SIG-M5 (cell line): ENCODE measurements at places on chromosomes 13 and 19.

DNA sequence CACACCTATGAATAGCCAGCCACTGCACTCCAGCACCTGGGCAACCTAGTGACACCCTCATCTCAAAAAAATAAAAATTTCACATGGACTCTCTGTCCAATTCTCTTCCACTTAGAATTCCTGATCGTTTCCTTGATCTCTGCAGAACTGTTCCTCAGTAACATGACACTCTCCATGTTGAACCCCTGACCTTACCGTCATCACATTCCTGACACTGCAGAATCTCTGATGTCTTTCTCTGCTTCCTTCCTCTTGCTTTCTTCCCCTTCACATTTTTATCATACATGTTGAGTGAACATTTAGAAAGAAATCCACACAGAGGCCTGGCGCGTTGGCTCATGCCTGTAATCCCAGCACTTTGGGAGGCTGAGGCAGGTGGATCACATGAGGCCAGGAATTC lies 15.0 kb downstream of the ZNF114 start:
- no peak for DNase-seq

DNA sequence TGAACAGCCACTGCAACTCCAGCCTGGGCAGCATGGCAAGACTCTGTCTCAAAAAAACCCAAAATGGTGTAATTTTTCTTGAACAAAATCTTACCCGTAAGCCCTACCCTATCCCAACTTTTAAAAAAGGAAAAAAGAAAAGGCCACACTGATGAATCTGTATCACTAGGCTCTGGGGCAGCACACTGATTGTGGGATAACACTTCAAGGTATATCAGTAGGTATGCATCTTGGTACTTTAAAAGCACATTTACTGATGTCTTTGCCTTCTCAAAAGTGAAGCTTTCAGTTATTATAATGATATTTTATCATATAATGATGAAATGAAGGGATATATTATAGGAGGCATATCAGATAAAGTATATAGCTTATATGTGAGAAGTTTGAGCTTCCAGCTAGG lies 24.3 kb downstream of the ZNF112 start:
- no peak for DNase-seq

GRCh38 chr13:41008349-41008980 lies 10.7 kb downstream of the ELF1 start:
- DNase-seq, result peak; percentile 44

- peak; percentile 50 for DNase-seq
Measured at GRCh38 chr13:45367358-45367757, 26.4 kb upstream of the TPT1 start.

DNA sequence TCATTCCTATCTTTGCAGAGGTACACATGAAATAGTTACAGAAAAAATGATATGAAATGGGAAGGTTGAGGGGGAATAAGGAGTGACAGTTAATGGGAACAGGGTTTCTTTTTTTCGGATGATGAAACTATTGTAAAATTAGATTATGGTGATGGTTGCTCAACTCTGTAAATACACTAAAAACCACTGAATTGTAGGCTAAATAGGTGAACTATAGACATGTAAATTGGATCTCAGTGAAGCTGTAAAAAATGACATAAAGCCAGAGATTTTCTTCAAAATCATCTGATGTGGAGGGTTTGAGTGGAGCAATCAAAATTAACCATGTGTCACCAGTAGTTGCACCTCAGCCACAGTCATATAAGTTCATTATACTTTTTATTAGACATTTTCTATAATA lies 6.6 kb upstream of the FLT3 start:
- DNase-seq, result peak; percentile 35

GRCh38 chr19:46269101-46269500 lies 27.7 kb upstream of the HIF3A start:
- no peak for DNase-seq

DNA sequence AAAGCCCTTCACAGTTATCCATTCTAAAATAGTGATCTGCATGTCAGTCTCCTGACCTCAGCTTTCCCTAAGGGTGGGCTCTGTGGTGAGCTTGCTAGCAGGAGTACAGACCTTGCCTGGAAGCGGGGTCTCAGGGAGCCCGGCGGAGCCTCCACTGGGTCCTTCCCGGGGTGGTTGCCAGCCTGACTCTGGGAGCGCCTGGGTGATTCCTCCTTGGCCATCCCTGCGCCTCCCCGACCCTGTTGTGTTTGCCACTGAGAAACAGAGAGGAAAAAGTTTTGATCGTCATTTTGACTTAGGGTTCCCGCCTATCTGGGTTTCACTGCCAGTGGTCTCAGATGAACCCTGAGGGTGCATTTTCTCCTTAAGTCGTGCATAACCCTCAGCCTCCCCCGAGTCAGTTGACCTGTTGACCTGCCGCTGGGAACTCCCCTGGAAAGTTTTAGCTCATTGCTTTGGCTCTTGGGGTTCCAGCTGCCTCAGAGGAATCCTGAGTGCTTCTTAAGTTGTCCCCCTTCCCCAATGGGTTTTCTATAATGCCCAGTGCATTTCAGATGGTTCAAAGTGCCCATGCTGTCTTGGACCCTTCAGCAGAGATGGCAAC lies 117.8 kb downstream of the RAB20 start:
- no peak for DNase-seq

DNA sequence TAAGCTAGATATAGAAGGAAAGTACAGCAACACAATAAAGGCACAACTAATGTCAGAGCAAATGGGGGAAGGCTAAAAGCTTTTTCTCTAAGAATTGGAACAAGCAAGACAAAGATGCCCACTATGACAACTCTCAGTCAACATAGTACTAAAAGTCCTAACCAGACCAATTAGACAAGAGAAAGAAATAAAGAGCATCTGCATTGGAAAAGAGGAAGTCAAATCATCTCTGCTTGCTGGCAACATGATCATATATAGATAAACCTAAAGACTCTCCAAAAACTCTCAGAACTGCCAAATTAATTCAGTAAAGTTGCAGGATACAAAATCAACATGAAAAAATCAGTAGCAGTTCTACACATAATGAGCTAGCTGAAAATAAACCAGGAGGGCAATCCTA lies 542.0 kb downstream of the DIAPH3 start:
- DNase-seq, result no peak

DNA sequence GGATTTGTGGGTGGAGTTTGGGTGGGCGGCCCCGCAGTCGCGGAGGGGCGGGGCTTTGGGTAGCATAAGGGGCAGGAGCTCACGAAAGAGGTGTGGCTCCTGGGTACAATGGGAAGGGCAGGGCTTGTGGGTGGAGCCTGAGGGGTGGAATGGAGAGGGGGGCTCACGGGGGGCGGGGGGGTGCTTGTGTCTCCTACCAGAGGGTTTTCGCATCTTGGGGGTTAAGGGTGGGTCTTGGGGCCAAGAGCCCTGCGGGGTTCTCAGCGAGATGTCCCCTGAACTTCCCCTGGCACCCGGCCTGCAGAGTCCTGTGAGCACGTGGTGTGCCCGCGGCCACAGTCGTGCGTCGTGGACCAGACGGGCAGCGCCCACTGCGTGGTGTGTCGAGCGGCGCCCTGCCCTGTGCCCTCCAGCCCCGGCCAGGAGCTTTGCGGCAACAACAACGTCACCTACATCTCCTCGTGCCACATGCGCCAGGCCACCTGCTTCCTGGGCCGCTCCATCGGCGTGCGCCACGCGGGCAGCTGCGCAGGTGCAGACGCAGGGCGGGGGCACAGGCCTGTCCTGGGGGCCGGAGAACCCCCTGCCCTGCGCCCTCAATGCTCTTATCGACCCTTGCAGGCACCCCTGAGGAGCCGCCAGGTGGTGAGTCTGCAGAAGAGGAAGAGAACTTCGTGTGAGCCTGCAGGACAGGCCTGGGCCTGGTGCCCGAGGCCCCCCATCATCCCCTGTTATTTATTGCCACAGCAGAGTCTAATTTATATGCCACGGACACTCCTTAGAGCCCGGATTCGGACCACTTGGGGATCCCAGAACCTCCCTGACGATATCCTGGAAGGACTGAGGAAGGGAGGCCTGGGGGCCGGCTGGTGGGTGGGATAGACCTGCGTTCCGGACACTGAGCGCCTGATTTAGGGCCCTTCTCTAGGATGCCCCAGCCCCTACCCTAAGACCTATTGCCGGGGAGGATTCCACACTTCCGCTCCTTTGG lies 5.1 kb downstream of the FSTL3 start:
- DNase-seq, result no peak

GRCh38 chr19:17001603-17002183 lies 24.9 kb downstream of the CPAMD8 start:
- no peak for DNase-seq

DNA sequence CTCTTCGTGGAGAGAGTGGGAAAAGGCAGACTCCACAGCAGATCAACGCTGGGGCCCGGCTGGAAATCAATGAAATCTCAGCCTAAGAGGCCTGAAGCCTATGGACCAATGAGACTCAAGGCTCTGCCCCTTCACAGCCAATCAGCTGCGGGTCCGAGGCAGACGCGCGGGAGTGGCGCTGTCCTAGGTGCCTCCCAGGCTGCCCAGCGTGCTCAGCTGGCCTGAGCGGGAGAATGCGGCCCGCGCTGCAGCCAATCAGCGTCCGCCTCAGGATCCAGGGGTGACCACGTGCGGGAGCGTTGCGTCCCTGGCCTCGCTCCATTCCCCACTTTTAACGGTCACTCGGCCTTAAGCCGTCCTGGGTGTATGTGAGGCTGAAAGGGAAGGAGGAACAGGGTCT lies at the start of gene ZBTB32:
ZBTB32 (plus strand) TSS at position 341 of the 400 bp plus-strand sequence. CDS start 10,069 bp downstream, outside the sequence.
- DNase-seq, result no peak

- no peak for DNase-seq
Measured at GRCh38 chr13:39047560-39047959, 9.3 kb downstream of the NHLRC3 start.

DNA sequence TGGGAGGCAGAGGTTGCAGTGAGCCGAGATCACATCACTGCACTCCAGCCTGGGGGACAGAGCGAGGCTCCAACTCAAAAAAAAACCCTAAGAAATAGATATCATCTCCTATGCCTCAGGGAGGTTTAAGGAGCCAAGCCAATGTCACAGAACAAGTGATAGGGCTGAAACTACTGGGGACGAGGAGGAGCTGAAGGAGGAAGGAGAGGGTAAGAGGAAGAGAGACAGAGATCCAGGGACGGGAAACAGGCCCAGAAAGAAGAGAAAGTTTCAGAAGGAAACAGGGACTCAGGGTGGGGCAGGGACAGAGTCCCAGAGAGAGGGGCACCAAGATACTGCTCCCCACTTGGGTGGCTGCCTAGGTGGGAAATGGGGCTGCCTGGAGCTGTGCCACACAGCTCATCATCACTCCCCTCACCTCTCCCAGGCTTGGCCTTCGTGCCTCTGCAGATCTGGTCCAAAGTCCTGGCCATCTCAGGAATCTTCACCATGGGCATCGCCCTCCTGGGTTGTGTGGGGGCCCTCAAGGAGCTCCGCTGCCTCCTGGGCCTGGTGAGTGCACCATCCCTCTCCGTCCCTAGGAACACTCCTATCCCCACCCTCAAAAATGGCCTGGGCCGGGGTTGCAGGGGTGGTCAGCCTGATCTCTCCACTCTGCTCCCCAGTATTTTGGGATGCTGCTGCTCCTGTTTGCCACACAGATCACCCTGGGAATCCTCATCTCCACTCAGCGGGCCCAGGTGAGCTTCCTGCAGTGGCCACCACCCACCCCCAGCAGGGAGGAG lies 1.5 kb downstream of the CD37 start:
- DNase-seq, result no peak

DNA sequence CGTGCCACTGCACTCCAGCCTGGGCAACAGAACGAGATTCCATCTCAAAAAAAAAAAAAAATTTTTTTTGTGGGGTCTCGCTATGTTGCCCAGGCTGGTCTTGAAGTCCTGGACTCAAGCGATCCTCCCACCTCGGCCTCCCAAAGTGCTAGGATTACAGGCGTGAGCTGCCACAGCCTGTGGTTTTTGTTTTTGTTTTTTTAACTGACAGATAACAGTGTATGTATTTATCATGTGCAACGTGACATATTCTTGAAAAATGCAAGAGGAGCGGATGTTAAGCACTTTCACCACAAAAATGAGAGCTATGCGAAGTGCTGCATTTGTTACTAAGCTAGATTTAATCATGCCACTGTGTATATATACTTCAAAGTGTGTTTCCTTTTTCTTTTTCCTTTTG lies 49.0 kb downstream of the ARHGEF18 start:
- DNase-seq, result no peak

GRCh38 chr13:78608252-78608687 lies 4.9 kb upstream of the POU4F1 start:
- no peak for DNase-seq

- DNase-seq, result no peak
Measured at GRCh38 chr19:28228854-28229253, 984.1 kb downstream of the UQCRFS1 start.

GRCh38 chr19:3404324-3405260 lies 38.2 kb downstream of the NFIC start:
- no peak for DNase-seq

GRCh38 chr13:27663947-27664346 lies 42.3 kb downstream of the POLR1D start:
- no peak for DNase-seq

GRCh38 chr19:45099467-45100191 lies 6.7 kb downstream of the PPP1R37 start:
- DNase-seq, result no peak

DNA sequence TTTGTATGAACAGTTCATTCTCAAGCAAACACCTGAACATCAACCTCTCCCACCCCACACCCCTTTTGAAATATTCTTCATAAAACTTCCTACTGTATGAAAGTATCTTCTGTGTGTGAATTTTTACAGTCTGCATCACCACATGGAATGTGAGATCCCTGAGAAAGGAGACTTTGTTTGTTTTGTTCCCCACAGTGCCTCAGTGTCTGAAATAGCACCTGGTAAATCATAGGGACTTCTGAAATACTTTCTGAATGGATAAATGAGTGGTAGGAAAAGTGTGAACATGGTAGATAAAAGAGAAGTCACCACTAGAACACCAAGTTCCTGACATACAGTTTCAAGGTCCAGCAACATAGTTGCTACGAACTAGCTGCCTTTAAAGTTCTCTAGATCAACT lies 1071.2 kb downstream of the EFNB2 start:
- DNase-seq, result no peak

DNA sequence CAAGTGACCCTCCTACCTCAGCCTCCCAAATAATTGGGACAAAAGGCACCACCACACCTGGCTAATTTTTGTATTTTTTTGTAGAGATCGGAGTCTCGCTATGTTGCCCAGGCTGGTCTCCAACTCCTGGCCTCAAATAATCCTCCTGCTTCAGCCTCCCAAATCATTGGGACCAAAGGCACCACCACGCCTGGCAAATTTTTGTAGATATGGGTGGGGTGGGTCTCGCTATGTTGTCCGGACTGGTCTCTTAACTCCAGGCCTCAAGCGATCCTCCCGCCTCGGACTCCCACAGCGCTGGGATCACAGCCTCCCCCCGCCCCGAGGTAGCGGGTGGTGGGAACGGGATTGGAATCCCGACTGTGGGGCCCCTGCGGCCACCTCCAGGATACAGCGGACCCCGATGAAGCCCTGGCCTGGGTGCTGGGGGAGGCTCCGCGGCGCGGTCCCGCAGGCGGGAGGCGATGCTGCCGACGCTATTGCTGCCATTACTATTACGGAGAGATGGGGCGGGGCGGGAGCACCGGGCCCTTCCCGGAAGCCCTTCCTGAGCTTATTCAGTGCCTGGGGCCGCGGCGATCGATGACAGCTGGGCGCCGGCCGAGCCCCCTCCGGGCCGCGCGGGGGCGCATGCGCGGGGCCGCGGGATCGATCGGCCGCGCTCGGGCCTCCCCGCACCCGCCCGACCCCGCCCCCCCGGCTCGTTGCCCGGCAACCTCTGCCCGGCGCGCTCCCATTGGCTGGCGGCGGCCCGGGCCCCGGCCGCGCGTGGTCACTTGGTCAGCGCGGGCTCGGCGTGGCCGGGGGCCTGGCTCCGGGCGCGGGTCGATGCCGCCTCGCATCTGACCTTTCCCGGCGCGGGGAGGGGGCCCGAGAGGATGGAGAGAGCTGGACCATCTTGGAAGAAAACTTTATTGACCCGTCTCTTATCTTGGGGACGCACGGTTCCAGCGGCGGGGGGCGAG lies 27.9 kb upstream of the ONECUT3 start:
- no peak for DNase-seq
